ENCODE measurements at places on chromosomes 6 and 20.

GRCh38 chr6:44534291-44534690 lies 146.8 kb downstream of the CDC5L start:
- DNase-seq, result no peak

DNA sequence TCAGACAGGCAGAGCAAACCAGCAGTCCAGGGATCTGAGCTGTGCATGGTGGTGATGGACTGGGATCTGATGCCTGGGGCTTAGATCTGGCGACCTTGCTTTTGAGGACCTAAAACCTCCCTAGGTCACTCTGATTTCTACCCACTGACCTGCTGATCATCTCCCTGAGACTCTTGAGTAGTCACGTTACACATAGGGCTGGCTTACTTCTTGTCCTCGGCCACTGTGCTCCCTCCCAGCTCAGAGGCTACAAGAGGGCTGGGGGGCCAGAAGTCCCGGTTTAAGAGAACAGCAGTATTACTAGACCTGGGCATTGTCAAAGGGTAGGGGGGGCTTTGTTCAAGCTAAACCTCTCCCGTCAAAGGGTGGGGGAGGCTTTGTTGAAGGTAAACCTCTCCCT lies 5.5 kb downstream of the DYNLT1 start:
- no peak for DNase-seq

GRCh38 chr6:143321491-143322086 lies 128.9 kb downstream of the ADAT2 start:
- no peak for DNase-seq

- DNase-seq, result no peak
Observed at GRCh38 chr6:157447735-157448134, 66.7 kb downstream of the ZDHHC14 start.

GRCh38 chr6:107632381-107633136 lies 142.6 kb downstream of the SOBP start:
- no peak for DNase-seq

DNA sequence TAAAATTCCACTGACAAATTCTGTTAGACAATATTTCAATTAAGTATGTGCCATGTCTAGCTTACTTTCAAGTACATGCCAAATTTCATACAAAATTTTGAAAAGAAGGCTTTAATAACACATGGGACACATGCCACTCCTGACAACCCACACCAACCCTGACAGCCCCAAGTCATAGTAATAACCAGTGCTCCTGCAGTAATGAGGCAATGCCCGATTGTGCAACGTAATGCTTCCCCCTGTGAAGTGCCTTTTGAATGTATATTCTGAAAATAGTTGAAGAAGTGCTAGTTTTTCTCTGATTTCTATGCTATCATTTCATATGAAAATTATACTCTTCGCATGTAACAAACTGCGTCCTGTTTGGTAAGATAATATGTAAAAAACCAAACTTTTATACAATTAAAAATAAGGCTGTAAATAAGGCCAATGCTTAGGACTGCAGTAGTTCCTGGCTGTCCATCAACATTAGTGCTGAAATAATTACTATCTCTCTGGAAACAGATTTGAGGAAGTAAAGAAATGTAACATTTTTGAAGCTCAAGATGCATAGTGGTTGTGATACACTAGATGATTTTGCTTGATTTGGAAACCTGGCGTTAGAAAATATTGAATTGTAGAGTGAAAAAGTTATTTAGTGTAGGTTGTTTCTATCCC lies 125.8 kb upstream of the BCLAF1 start:
- DNase-seq, result no peak

DNA sequence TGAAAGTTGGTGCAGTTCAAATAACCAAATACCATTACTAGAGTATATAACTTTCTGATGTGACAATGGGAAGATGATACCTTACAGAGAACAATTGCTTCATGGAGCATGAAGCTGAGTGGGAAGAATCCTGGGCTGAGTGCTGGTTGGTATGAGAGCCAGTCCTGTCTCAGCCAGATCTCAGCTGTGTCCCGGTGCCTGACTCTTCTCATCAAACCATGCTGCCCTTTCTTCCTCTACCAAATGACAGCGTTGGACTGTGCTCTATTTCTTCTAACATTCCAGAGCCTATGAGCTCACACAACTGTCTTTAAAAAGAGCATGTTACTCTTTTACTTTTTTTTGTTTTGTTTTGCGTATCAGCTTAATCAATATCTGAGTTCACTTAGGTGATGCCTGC lies 27.5 kb upstream of the PBOV1 start:
- no peak for DNase-seq

GRCh38 chr6:43019152-43019551 lies 2.3 kb upstream of the RRP36 start:
- no peak for DNase-seq

DNA sequence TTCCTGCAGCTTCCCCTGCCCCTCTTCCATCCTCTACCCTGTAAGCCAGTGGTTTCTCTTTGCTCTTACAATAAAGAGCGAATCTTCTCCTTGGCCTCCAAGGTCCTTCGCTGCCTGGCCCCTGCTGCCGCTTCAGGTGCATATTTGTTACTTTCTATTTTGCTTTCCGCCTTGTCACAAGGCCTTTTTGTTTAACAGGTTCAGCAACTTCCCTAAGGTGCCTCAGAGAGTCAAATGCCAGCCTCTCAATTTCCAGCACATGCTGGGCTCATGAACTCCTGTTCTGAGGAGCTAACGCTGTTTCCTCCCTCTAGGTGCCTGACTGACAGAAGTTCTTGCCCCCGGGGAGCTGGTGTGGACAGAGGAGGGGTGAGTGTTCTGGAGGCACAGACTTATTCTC lies 42.4 kb upstream of the EPB41L1 start:
- DNase-seq, result no peak

DNA sequence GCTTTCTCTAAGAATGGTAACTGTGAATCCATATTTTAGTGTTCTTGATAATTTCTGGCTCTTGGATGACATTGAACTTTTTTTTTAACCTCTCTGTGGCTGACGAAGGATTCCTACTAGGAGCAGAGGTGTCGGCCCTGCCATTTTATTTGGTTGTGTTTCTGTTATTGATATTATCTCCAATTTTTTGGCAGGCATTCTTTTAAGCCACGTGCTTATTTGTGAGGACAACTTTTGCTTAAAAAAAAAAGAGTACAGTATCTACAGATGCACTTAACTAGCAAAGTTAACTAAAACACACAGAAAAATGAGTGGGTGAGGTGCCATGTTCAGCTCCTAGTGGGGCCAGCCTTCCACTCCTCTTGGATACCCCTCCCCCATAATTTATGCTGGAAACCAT lies 1.1 kb downstream of the FANCE start:
- no peak for DNase-seq

- peak; percentile 57 for DNase-seq
Observed at GRCh38 chr6:14706378-14706929, 539.4 kb upstream of the JARID2 start.

- no peak for DNase-seq
Observed at GRCh38 chr6:166105341-166106075, 62.1 kb downstream of the TBXT start.

DNA sequence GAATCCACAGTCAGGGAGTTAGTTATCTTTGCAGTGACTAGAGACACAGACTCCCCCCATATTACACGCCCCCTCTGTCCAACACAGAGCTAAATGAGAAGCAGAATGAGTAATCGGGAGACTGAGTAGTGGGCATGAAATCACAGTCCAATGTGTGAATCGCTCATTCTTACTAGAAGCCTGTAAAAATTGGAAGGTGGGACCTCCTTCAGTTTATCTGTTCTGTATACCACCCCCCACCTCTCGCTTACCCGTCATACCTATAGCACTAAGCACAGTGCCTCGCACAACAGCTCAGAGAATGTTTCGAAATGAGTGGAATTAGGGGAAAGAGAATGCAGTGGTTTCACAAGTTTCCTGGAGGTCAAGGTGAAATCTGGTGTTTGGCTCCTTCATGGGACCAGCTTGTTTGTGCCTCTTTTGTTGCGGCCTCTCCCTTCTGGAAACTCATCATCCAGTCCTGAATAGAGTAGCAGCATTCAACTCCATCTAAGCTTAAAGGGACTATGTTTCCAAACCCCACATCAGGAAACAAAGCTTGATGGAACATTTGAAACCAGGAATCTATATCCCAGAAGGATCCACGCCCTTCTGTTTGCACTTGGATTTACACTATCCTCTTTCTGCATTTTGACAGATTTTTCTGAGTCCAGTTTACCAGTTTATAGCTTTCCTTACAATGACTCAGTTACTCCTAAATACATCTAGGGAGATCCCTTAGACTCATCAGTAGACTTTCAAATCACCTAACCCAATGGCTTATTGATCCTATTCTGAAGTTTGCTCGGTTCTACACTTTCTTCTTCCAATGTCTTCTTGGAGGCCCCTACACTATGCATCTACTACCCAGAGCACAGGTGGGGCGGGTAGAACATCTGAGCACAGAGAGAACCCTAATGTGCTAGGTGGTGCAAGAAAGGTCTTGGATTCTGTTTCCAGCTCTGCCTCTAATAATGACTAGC lies 59.2 kb upstream of the PIM1 start:
- no peak for DNase-seq

DNA sequence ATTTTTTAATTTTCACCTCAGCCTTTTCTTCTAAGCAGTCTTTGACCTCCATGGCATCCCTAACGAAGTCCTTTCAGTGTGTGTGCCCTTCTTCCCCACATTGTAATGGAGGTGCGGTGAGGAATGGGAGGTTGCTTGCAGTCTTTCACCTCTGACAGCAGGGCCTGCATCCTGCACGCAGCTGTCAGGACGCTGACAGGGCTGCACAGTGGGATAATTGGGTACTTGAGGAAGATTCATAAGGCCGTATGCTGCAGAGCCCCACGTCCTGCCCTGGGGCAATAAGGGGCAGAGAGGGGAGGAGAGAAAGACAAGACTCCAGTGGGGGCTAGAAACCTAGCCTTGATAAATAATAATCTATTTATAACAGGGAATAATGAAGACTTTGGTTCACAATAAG lies 184.7 kb downstream of the SAMD5 start:
- DNase-seq, result no peak

GRCh38 chr20:16575390-16576140 lies 2.3 kb upstream of the KIF16B start:
- DNase-seq, result no peak

DNA sequence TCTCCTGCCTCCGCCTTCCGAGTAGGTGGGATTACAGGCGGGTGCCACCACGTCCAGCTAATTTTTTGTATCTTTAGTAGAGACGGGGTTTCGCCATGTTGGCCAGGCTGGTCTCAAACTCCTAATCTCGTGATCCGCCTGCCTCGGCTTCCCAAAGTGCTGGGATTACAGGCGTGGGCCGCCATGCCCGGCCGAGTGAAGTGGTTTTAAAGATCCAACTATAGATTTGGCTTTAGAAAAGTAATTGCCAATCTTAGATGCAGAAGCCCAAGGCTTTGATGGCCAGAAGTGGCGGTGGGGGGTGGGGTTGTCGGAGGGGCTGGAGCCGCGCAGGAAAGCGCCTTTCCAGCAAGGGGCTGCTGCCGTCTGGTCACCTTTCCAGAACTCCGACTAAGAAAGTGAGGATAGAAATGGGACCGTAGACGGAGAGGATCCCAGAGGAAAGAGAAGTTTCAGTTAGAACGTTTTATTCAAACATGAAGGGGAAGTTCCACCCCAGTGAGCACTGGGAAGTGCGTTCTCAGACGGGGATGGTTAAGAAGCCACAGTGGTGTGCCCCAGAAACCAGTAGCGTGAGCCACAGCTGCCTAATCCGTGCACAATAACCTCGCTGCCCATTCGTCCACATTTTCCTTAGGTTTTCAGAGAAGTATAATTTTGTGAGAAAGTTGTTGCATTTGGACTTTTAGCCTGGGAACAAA lies 69.7 kb downstream of the DLL1 start:
- DNase-seq, result no peak

GRCh38 chr6:103983860-103984259 lies 875.9 kb downstream of the HACE1 start:
- no peak for DNase-seq

- DNase-seq, result no peak
Observed at GRCh38 chr6:40394381-40394780, 192.8 kb downstream of the LRFN2 start.

DNA sequence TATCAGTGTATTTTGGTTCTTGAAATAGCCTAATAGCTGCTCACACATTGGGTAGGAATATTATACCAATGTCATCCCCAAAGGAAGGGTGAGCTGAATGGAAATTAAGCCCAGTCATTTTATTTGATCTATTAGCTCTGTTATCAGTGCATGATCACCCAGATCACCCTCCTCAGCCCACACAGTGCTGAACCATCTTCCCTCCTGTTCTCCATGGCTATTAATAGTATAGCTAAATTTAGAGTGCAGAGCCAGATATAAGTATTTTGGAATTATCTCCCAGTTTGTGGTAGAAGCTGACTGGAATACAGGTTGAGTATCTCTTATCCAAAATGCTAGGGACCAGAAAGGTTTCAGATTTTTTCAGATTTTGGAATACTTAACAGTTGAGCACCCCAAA lies 45.4 kb downstream of the KCTD20 start:
- DNase-seq, result no peak

GRCh38 chr6:79094938-79095337 lies 16.9 kb upstream of the PHIP start:
- no peak for DNase-seq

GRCh38 chr20:19259141-19259591 lies 46.7 kb downstream of the SLC24A3 start:
- no peak for DNase-seq

GRCh38 chr6:126955621-126956020 lies 162.8 kb upstream of the RSPO3 start:
- no peak for DNase-seq

DNA sequence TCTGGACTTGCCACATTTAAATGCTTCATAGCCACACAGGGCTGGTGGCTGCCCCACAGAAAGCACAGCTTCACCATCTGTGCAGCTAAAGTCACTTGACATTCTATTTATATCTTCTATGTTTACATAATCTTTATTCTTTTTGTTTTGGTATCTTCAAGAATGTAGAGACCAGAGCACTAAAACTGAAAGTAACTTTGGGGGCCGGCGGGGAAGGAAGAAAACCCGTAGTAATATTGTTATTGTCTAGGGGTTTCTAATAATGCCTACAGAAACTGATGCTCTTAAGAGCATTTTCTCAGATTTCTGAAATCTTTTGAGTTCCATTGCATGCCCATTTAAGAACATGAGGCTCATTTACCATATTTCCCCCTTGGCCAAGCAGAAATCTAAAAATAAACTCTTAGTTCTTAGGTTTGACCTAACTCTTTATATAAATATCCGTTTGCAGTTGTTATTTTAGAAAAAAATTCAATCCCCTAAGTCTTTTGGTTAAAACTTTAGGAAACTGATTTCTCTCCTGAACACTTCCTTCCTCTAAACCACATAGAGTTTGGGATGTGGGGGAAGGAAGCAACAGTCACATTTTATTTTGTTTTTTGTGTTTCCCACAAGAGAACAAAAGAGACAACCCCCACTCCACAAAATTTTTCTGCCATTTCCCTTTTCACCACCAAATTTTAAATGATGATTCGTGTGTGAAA lies 207.6 kb downstream of the OGFRL1 start:
- no peak for DNase-seq

All from keratinocyte (primary cell).